ENCODE measurements at places on chromosomes 7 and 10.

GRCh38 chr7:75993689-75994387, 557 bp downstream of the TMEM120A start:
- DNase-seq = peak; percentile 68

- no peak for DNase-seq
These were observed 94.5 kb downstream of the HIPK2 start for GRCh38 chr7:139683137-139683921.

- no peak for DNase-seq
These were observed 5.9 kb downstream of the KCP start for GRCh38 chr7:128904381-128905197.

- peak; percentile 10 for DNase-seq
These were observed 104.3 kb downstream of the TRIM24 start for GRCh38 chr7:138564365-138564764.

DNA sequence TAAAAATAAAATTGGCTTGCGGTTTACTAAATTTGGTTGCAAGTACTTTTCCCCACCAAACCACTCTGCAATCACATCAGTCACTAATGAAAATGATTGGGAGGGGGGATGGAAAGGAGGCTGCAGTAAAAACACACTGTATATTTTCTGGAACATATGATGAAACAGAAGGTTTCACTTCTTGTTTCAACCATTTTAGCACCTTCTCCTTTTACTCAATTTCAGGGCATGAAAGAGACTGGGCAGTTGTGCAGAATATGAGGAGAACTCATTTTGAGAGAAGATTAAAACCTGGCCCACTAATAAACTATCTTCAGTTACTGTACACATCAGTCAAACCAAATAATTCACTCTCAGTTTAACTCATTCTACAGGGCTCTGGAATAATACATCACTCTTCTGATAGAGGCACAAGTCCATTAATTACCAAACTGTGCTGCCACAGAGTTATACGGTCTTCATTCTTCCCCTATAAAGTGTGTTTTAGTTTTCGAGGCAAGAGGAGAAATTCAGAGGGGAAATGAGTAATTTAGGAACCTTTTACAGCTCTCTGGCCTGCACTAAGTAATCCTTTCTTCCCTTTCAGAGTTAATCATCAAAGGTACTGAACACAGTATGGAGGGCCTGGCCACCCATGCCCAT, 25.5 kb downstream of the JAZF1 start:
- DNase-seq = no peak

DNA sequence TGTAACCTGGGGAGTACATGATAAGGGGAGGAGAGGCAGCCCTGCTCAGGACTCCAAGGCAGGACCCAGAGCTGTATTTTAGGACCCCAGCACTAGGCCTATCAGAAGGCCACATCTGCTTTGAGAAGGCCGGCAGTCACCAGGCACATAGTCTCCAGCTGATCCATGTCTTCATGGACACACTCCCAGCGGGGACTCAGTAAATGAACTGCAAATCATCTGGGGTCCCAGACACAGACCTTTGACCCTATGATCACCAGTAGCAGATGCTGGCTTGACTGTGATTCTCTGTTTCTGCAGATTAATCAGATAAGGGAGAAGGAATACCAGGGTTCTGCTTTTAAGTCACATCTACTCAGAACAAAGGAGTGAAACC, 341.4 kb upstream of the PODXL start:
- DNase-seq = no peak

DNA sequence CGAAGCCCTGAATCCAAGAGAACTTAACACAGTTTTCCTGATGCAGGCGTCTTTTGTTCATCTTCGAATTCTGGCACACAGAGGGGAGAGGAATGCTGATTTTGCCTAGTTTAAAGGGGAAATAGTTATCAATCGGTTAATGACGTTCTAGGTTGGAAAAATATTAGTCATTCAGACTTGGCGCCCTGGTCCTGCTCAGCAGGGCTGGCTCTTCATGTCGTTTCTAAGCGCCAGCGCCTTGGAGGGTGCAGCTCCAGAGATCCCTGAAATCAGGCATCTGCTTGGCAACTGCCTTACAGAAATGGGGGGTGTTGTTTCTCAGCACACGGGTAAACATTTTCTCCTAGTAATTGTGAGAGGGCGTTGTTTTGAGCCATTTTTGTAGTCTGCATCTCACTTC, 1.3 kb upstream of the PRTFDC1 start:
- no peak for DNase-seq

DNA sequence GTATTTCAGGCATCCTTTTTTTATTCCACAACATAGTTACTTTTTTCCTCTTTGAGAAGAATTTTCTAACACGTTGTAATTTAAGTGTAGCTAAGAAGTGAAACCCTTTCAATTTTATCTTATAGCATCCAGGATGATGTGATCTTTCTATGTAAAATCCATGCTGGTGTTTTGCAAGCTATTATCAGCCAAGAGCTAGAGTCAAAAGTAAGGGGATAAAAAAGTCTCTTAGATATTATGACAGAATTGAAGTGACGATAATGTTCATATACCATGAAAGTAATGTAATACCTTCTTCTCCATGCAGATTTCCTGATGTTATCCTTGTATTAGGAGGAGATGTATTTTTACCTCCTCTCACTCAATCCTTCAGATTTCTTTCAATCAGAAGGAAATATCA, 64.2 kb upstream of the MBL2 start:
- DNase-seq = no peak

- DNase-seq = no peak
These were observed 19.8 kb downstream of the PIK3AP1 start for GRCh38 chr10:96700374-96701099.

DNA sequence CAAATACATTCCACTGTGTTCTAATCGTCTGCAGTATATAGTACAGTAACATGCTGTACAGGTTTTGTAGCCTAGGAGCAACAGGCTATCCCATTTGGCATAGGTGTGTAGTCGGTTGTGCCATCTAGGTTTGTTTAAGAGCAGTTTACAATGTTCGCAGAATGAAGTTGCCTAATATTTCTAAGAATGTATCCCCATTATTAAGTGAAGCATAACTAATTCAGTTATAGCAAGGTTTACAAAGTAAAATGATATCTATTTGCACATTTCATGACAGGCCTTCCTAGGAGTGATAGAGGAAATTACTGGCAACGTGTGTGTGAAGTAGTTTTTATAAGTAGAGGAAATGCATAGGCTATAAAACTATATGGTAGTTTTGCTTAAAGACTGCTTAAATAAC, 4.0 kb downstream of the CREM start:
- no peak for DNase-seq

DNA sequence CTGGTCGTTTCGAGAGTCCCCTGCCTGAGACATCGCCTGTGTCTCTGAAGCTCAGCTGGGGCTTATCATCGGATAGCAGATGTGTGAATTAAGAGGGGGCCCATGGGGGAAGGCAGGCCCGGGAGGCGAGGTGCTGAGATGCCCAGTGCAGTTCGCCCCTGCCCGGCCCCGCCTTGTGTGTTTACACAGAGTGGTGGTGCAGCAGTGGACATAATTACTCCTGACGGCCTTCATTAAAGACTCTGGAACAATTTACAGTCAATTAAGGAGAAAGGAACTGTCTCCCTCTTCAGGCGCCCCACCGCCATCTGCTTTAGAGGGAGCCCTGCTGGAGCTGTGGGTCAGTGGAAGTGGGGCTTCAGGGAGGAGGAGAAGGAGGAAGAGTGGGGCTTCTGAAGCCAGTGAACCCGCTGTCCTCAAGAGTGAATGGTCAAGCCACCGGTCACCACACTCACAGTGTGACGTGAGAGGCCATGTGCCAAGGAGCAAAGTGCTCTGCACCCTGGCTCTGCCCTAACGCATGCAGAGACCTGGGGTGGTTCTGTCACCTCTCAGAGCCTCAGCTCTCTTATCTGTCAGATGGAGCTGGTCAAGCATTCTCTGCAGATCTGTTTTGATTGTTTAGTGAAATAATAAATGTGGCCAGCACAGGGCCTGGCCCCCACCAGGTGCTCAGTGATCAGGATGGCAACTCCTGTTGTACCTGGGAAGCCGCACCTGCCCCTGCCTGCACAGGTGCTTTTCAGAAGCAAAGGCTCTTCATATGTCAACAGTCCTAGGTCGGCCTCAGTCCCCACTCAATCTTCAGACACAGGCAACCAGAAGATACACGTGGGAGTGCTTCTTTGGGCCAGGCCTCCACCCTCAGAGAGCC, 65.6 kb downstream of the CDH23 start:
- DNase-seq = no peak

DNA sequence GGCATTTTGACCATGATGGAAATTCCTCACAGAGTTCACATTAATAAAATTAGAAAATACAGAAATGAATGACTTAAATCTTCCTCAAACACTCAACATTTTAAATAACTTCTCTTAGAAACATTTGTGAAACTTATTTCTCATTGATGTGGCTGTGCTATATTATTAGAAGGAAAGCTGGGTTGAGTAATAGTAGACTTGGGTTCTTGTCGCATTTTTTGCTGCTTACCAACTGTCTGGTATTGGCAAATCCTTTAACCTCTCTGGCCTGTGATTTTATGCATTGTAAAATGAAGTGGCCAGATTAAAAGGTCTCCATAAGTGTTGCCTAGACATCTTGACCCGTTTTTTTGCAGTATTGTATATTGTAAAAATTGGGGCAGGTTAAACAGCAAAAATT, 66.5 kb downstream of the VPS50 start:
- no peak for DNase-seq

DNA sequence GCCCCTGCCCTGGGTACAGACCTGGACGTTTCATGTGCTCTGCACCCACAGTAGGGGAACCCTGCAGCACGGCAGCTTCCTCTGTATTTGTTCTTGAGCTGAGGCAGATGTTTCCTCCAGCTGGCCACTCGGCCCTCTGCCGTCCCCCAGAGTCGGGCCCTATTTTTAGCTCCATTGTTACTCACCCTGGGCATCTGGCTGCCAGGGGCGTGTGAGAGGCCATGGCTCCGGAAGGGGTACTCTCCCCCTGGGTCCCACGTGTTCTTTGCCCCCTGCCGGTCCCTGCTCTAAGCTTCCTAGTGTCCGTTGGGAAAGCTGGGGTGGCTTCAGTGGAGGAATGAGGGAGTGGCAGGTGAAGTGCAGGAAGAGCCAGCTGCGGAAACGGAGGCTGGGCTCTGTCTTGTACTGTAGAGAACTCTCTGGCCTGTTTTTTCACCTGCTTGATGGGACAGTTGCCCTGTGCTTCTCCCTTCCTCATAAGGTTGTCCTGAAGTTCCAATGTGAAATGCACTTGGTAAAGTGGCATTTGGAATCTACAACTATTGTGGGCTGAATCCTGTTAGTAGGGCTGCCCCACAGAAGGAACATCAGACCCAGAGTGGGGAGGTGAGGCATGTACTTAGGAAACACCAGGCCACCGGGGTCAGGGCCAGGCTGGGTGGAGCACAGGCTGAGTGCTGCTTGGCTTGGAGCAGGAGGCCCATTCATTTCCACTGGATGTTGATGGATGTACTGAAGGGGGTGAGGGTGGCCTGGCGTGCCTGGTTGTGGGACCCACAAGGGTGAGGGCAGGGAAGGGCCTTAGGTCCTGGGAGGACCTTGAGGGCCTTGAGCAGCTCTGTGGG, 30.6 kb downstream of the PALD1 start:
- no peak for DNase-seq

GRCh38 chr7:77940647-77941046, 142.1 kb downstream of the PHTF2 start:
- peak; percentile 32 for DNase-seq

DNA sequence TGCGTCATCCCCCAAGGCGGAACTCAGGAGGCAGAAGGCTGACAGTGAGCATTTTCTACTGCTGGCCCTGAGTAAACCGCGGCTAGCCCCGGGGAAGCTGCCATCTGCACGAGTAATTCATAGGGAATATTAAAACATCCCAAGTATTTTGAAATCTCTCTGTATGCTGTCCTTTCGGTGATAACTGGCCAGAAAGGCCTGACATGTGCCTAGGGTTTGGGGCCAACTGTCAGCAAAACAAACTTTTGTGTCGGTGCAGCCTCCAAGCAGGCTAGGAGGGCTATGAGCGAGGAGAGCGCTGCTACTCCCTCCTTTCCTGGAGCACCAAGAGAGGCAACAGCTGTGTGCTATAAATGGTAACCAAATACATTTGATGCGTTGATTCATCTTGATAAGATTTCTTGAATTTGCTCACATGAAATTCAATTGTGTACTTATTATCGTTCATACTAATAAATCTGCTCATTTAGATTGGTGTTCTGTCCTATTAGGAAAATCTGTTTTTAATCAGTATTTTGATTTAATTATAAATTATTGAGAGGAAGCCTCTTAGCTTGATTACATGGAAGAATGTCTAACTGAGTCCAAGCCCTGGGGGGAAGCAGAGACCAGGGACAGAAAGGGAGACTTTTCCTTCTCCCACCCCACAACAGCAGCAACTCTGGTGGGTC, 124.4 kb upstream of the NPS start:
- no peak for DNase-seq

DNA sequence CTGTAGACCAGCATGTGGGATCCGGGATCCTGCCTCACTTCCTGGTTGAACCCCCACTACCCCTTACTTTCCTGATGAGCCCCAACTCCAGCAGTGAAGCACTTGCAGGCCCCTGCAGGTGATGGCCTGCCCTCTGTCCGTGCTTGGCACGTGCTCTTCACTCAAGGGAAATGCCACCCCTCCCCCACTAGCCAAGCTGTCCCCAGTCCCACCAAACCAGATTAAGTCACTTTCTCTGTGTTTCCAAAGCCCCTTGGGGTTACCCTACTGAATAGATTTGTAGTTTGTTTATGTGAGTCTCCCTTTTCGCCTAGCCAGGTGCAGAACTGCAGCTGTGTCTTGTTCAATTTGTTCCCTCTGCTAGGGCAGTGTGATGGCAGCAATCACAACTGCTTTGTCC, 121.7 kb downstream of the WDFY4 start:
- DNase-seq = no peak

DNA sequence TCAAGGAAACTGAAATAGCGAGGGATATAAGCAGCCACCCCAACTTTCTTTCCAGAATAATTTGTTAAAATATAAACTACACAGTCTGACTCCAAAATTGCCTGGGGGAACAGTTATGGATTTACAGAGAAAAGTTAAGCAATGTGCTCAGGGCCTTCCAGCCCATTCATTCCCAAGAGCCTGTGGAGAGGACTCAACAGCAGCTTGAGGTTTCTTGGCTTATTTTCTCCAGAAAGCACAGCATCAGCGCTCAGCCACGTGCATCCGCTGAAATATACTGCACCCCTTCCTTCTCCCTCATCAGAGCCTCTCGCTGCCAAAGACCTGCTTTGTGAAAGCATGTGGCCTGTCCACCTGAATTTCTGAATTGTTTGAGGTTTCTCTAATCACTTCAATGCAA, 375.2 kb upstream of the VWC2 start:
- no peak for DNase-seq

GRCh38 chr10:62795100-62795499, 9.4 kb upstream of the ADO start:
- no peak for DNase-seq

- no peak for DNase-seq
These were observed 56.2 kb upstream of the DPYSL4 start for GRCh38 chr10:132130286-132131265.

DNA sequence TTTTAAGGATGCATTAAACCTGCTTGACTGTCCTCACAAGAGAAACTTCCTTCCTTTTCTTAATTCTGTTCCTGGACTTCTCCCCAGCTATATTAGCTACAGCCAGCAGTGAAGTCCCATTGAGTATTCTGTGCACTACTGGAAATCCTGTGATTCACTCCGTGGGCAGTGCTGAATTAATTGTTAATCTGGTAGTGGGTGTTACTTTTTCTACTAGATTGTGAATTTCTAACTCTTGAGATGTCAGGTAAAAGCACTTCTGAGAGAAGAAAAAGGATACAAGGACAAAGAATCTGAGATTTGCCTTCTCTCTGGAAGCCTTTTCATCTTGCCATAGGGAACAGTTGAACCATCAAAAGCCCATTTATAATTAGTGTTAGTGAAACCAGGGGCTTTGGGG, 33.9 kb downstream of the CYCS start:
- no peak for DNase-seq
